Stimulated activated CD4-positive, alpha-beta T cell treated with anti-CD3 and anti-CD28 coated beads, Interleukin-1b, Interleukin-23, amount 100 ng/mL, for 24 hours (primary cell): ENCODE measurements at places on chromosomes 7 and 10.

GRCh38 chr7:158865462-158865922 lies 9.1 kb downstream of the DYNC2I1 start:
- no peak for DNase-seq

DNA sequence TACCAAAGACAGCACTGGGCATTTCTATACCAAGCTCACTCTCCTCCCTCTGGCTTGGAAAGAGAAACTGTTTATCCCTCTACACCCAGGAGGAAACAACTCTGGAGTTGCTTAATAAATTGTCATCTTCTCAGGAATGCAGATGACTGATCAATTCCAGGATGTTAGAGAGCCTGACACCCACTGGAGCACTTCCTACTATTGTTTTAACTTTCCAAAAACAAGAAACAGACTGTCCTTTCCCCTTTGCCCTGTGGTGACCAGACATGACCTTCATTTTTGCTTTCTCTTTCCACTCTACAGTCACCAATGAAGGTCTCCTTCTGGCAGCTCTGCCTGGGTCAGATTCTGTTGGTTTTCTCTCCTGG lies 19.6 kb downstream of the GIMAP4 start:
- no peak for DNase-seq

DNA sequence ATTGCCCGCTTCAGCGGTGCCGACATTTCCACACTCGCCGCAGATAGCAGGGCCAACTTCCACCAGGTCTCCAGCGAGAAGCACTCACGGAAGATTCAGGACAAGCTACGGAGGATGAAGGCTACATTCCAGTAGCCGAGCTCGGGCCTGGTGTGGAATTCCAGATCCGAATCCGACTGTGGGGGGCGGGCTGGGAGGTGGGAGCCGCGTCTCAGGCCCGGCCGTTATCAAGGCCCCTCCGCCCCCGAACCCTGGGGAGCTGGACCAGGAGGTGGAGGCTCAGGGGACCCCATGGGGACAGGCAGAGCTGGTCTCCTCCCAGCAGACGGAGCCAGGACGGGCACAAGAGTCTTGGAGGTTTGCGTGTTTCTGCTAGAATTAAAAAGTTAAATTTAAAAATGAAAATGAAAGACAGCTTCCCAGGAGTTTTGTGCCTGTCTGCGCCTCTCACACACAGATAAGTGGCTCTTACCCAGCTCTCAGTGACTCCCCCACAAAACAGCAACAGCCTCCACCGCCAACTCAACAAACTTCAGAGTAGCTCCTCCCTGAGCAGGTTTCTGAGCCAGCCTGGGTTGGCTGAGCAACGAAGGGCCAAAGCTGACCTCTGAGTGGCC lies 5.2 kb upstream of the UTF1 start:
- DNase-seq: no peak

DNA sequence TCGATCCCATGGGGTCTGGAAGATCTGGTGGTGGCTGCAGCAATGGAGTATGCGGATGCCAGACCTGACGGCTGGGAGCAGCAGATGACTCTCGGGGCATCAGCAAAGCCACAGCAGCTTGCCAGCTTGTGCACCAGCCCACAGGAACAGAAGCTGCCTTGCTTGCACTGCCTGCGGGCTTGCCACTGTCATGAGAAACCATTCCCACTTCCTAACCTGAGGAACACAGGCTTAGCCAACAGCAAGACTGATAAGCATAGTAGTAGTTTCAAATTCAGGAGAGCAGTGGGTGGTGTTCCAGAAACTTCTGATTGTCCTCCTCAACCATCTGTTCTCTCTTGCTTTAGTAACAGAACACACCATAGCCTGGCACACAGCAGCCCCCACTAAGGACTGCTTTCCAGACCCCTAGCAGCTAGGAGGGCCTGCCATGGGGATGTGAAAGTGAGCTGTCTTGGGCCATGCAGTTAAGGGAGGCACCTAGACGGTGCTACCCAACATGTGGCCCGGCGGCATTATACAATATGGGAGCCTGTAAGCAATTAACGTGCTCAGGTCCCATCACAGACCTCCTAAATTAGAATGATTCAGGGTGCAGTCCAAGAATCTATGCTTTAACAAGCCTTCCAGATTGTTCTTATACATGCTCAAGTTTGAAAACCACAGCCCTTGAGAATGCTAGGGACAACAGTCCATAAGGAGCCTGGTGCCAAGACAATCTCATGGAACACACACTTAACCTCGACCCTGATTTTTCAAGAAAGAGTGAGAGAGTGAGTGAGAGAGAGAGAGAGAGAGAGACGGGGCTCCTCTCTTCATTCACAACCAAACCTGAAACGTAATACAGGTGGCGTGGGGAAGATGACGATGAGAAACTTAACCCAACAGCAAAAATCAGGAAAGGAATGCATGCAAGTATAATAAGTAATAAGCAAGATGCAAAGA lies 7.1 kb downstream of the ANXA11 start:
- no peak for DNase-seq

- no peak for DNase-seq
Measured at GRCh38 chr7:21544303-21544656, 1.4 kb downstream of the DNAH11 start.

GRCh38 chr7:106957766-106958165 lies 86.7 kb upstream of the PRKAR2B start:
- no peak for DNase-seq

GRCh38 chr7:105003275-105003674 lies 10.7 kb upstream of the KMT2E start:
- DNase-seq: no peak

- no peak for DNase-seq
Measured at GRCh38 chr10:48805848-48806247, 121.2 kb downstream of the WDFY4 start.

GRCh38 chr7:80392229-80393169 lies 119.4 kb downstream of the GNAT3 start:
- DNase-seq: no peak

DNA sequence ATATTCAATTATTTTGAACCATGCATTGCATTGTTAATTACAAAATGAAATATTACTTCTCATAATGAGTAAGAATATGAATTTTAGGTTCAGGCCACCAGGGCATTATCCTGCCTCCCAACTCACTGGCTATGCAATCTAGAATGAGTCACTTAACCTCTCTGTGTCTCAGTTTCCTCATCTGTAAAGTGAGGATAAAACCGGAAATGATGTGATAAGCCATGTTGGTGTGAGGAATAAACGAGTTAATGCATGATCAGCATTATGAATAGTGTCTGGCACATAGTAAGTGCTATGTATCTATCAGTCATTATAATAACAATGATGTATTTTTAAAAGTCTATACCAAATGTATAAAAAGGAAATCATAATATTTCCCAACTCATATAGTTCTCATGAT lies 85.5 kb downstream of the SEMA3D start:
- DNase-seq: no peak

GRCh38 chr10:112663234-112664125 lies 216.5 kb downstream of the VTI1A start:
- DNase-seq: no peak

GRCh38 chr10:107733328-107734130 lies 569.0 kb upstream of the SORCS1 start:
- no peak for DNase-seq

DNA sequence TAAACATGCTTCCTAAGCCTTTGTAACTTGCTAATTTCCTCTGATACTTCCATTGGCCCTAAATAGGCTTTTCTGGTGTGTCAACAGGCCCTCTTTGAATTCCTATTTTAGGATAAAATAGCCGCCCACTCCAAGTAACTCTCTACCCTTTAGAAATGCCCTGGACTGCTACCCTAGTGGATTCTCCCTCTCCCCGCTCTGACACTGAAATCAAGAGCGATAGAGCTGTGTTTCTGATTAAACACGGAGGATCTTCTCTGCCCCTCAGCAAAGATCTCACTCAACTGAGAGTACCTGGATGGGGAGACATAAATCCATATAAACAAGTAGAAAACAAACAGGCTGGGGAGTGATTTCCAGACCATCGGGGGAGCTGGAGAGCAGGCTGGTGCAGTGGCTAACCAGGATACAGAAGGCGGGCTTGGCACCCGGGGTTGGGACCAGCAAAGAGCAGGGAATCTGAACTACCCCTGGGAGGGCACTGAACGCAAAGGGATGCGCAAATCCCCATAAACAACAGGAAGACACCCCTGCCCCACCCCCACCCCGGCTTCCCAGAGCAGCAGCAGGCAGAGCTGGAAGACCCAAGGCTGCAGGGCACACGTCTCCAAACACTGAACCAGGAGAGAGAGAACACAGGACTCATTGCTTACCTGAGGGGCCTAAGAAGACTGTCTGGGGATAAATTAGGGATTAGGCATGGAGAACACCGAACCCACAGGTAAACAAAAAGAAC lies 2.5 kb downstream of the ASB13 start:
- no peak for DNase-seq
